ENCODE measurements at places on chromosomes 5 and 9.

DNA sequence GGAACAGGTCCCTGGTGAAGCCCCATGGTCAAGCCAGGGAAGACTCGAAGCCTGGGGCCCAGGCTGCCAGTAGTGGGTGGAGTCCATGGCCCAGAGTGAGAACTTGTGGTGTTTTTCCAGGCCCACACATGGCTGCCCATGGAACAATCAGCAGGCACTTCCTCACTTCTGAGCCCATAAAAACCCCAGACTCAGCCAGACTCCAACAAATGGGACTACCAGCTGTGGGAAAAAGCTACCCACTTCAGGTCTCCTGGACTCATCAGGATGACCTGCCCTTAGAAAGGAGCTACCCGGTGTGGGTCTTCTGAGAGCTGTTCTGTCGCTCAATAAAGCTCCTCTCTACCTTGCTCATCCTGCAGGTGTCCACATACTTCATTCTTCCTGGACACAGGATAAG lies 108.9 kb downstream of the ST8SIA4 start:
- DNase-seq = no peak

- DNase-seq = no peak
Observed at GRCh38 chr5:157303667-157304327, 37.9 kb downstream of the CYFIP2 start.

DNA sequence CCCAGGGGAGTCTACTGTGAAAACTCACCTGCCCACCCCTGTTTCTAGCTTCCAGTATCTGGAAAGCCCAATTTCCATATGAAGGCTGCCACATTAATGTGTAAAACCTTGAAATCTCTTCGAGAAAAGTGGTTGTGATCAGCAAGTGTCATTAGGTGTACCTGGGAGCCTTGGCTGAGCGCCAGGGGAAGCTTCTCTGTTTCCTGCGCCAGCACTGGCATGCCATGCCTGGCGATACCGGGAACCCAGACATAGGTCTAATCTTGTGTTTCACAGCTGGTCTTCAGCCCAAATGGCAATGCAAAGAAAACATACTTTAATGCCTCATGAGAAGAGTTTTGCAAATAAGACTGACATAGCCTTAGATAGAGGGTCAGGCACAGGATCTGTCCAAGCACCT lies 101.6 kb downstream of the TENT4A start:
- no peak for DNase-seq

DNA sequence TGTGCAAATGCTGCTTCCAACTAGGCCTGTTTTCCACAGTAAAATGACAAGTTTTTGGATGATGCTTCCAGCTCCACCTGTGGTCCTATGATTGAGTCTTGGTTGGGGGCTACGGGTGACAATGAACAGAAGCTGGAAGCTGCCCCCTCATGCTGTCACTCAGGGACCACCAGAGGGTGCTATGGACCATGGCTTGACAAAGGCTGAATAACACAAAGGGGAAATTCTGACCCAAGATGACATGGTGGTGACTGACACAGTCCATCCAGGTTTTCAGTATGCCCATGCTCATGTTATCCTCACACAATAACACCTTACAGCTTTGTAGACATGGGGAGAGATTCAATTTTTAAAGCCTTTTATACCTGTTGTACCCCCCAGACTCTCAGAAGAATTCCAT lies 23.9 kb upstream of the SAP30L start:
- no peak for DNase-seq

DNA sequence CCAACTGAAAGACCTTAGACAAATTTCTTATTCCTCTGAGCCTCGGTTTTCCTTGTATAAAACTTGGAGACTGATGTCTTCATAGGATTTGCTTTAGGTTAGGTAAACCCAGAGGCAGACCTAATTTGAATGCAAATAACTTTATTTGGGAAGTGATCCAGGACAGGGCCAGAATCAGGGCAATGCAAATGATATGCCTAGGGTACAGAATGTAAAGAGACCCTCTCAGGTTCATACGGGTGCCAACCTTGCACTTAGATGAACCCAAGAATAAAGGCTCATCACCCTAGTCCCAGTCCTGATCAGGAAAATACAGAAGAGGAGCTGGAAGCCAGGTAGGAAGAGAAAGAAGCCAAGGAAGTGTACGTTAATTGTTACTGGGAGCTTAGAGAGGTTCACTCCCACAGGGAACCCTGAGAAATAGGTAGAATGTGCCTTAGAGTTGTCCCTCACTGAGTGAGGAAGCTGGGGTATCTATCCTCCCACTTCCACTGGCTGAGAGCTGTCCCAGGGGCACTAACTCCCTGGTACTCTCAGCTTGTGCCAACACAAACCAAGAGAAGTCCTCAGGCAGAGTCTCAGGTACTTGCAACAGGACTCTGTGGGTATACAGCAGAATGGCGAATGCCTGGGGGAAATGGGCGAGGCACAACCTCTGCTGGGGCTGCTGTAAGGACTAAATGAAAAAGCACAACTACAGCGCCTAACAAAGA lies 3.1 kb upstream of the HK3 start:
- DNase-seq = no peak

- DNase-seq = no peak
Observed at GRCh38 chr5:36301858-36302603, at the start of gene RANBP3L. RANBP3L (minus strand) TSS chr5:36301902; CDS start chr5:36301416, 486 bp downstream.

DNA sequence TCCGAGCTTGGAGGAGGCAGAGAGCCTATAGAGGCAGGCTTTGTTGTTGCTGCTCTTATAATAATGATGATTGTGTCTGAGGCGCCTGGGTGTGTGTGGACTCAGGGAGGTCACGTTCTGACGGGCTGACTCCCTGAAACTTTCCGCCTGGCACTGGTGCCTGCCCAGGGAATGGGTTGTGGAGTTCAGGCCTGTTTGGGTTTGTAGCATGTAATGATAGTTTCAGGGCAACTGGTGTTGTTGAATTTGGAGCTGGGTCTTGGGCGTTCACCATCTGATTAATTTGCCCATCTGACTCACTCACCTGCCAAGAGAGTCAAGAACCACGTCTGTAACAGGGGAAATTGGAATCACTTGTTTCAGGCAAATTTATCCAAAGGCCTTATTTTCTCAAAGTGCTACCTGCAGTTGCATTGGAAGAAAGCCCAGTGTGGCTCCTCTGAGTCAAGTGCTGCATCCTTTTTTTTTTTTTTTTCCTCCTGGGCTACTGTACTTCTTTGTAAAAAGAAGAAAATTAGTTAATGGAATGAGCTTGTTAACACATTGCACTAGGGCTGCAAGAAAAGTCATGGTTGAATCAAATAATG lies 386.5 kb downstream of the GADD45G start:
- no peak for DNase-seq

DNA sequence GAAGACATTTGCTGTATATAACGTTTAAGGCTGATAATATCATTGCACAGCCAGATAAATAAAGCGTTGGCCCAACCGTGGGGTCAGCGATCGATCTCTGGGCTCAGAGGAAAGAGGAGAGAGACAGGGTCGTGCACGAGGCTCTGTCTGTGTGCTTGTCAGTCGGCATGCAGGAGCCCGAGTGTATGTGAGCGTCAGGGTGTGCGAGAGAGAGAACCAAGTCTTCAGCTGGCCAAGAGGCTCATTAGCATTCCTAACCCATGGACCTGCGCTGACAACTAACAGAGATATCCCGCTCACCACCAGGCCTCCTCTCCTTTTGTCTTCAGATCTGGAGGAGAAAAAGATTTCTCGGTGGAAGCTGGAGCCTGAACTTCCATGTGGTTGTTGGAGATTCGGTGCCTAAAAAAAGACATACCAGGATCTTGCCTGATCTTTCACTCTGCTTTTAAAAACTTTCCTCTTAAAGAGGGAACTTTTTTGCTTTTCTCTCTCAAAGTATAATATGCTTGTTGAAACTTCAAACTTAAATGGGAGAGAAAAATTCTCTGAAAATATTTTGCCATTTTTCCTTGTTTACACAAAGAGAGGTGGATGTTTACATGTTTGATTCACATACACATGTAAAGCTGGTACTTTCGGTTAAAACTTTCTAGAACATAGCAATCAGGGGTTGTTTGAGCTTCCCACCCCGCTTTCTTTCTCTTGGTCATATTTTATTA lies 16.5 kb downstream of the NR2F1 start:
- DNase-seq = no peak
